ENCODE measurements at places on chromosomes 16 and 17.

DNA sequence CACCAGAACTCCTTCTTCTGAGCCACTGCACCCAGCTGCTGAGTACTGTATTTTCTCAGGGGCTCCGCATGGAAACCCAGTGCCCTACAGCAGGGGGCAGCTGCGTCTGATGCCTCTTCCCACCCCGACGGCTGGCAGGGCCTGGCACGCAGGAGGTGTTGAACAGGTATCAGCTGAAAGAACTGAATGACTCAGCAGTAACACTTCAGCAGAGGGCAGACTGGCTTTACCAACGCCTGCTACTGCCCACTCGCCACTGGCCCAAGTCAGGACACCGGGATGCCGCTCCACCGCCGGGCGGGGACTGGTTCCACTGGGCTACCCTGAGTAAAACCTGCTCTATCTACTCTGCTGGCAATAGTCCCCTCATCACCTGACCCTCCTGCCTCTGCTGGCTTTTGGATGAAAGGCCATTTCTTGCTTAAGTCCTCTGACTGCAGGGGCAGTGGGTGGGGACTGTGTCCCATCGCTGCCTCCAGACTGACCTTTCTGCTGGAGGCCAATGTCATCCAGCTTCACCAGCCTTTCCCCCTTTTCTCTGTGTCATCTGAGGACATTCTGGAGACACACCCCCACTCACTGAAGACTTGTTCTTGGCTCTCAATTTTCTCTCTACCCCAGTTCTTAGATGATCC, 100.4 kb upstream of the FA2H start:
- DNase-seq, result no peak

DNA sequence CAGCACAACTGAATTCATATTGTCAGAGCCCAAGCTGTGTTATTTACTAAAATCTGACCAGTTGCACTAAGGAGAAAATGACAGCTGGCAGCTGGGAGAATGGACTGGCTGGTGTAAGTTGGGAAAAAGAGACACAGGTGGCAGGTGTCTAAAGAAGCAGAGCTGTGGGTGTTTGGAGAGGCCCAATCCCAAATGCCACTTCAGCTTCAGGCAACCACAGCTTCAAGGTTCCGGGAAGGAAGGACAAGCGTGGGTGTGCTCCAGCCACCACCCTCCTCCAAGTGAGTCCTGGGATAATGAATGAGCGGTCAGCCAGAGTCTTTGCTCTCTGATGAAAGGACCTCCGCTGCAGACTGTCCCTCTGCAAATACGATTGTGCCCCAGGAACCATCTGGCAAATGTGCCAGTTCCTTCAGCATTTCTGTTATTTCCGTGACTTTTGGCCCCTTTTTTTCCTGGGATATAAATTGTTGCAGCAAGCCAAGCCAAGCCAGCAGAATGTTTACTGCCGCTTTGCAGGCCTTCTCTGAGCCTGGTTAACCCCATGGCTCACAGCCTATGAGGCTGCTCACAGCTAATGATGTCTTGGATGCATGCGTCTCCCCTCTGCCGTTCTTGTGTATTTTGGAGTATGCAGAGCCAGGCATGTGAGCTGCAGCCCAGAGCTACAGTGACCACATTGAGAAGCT, 9.5 kb upstream of the RHBDL3 start:
- DNase-seq, result no peak

DNA sequence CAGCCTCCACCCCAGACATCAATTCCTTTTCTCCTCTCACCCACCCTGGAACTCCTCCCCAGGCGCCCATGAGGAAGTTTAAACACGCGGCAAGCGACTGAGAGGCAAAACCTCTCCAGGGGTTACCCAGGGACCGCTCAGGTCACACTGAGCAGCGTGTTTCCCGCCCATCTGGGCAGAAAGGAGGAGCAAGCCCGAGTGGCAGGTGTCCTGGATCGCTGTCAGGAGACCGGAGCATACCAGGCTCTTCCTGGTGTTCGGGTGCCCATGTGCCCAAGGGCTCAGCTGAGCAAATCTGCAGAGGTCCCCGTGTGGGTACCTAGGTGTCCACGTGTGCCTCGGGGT, 491 bp downstream of the SLC25A19 start:
- DNase-seq, result peak; percentile 6

- no peak for DNase-seq
Measured at GRCh38 chr17:40588552-40588951, 23.3 kb upstream of the CCR7 start.

- DNase-seq, result no peak
Measured at GRCh38 chr16:27103954-27104353, 37.2 kb downstream of the C16orf82 start.

DNA sequence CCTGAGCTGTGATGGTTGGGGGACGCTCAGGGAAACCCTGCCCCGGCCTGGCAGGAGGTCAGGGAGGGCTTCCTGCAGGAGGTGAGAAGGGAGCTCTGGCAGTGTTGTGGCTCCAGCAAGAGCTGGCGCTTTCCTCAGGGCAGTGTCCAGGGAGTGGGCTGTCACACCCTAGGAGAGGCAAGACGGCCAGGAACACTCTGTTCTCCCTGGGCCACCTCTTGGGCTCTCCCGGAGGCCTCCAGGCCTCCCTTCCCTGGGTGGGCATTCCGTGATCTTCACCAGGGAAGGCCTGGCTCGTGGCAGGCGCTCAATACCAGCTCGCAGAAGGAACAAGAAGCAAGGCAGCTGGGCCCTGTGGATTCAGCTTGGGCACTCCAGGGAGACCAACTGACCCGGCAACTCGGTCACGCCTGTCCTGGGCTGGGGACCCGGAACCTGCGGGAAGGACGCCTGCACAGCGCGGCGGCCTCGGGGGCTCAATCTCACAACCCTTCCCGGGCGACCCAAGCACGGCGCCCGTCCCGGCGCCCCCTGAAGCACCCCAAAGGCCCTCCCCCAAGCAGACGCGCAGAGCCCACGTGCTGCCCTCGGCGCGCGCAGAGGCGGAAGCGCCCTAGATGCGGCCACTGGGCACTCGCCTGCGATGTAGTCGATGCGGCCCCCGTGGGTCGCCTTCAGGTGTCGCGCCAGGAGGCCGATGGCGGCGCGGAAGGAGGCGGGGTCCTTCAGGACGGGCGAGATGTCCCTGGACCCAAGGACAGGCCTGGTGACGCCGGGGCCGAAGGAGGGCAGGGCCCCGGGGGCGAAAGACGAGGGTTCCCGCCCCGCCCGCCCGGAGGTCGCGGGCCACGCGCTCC, 588 bp downstream of the APRT start:
- peak; percentile 47 for DNase-seq

DNA sequence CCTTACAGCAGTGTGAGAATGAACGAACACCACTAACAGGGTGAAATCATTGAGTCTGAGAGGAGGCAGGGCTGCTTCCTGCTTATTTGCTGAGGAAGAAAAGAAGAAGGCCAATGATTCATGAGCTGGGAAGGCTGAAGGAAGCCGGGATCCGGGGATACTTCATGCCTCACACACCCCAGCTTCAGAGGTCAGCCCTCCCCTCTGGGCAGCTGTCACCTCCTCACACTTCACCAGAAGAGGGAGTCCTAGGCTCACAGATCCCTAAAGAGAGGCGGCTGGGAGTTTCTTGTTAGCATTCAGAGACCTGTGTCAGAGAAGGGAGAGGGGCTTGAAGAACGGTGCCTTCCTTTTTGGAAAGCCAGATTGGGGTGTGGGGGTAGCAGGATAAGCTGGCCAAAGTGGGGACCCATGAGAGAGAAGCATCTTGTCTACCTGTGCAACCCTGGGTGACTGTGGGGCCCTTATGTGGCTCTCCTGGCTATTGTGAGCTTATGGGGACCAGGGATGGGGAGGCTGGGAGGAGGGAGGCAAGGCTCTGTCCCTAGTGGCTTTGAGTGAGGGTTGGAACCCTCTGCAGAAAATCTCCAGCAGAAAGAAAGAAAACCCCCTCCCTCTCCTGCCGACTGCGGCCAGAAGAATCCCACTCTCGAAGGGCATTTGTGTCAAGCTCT, 94.6 kb downstream of the RGS9 start:
- DNase-seq, result no peak

GRCh38 chr16:62041401-62041800, 5.2 kb upstream of the CDH8 start:
- DNase-seq, result no peak

DNA sequence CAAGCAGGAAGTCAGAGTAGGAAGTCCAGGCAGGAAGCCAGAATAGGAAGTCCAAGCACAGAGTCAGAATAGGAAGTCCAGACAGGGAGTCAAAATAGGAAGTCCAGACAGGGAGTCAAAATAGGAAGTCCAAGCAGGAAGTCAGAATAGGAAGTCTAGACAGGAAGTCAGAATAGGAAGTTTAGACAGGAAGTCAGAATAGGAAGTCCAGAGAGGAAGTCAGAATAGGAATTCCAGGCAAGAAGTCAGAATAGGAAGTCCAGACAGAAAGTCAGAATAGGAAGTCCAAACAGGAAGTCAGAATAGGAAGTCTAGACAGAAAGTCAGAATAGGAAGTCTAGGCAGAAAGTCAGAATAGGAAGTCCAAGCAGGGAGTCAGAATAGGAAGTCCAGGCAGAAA, 105.3 kb upstream of the C16orf82 start:
- DNase-seq, result no peak

DNA sequence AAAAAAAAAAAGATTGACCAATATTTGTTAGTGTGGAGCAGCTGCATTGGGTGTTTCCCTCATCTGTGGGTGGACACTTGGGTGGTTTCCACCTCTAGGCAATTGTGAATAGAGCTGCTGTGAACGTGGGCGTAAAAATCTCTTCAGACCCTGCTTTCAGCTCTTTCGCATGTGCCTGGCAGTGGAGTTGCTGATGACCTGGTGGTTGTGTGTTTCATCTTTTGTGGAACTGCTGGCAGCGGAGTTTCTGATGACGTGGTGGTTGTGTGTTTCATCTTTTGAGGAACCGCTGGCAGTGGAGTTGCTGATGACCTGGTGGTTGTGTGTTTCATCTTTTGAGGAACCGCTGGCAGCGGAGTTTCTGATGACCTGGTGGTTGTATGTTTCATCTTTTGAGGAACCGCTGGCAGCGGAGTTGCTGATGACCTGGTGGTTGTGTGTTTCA, 21.4 kb downstream of the ZC3H18 start:
- DNase-seq, result no peak

DNA sequence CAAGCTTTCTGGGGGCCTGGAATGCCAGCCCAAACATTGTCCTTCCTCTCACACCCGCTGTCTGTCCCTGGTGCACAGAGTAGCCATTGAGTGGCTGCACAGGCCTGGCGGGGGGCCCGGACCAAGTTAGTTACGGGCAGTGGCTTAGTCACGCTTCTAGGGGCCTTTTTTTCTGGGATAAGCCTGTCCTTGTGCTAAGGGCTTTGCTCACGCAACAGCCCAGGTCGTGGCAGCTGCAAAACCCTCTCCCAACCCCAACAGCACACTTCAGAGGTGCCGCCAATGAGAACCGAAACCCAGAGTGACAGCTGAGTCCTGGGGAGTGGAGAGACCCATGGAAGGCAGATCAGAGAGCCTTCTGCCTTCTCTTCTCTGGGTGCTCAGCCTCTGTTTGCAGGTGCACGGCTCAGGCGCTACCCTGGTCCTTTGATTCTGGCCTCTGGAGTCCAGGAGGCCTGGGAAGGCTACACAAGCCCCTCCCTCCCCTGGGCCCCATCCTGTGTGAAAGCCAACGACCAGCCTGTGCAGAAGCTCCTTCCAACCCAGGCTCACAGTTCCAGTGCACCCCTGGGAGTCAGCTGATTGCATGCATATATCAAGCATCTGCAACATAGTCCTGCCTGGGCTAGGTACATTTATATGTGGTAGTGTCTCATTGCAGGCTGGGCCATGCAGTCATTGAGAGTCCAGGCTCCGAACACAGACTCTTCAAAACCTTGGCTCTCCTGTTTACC, 9.1 kb downstream of the WSCD1 start:
- DNase-seq, result no peak

DNA sequence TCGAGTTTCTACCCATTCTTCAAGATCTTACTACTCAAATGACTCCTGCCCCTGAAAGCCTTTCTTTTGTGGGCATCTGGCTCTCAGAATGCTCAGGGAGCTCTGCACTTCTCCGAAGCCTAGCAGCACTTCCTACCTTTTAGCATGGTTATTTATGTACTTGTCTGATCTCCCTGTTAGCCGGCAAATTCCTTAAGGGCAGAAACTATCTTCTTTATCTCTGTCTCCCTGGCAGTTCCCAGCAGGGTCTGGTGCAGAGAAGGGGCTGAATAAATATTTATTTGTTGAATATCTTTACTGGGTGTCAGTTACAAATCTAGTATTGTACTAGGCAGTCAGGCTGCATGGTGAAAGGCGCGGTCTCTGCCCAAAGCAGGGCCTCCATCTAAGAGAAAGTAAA, 30.7 kb downstream of the TMEM132E start:
- no peak for DNase-seq

All from activated CD8-positive, alpha-beta memory T cell treated with anti-CD3 and anti-CD28 coated beads for 1 hour (primary cell).